ENCODE measurements at places on chromosomes 13 and 19. TPM values are rescaled to one million over a fixed set of nuclear protein-coding genes. Genes with fewer than 3 reads are reported as not detected.
A peak's percentile ranks its signal among the peaks of the same experiment; 100 is the strongest.

Gene CLEC17A
- not detected for total RNA-seq

Gene MAP2K2
- total RNA-seq, result 79.8 TPM

GRCh38 chr13:60933638-60934037, 482.0 kb downstream of the PCDH20 start:
- no peak for DNase-seq

GRCh38 chr13:38223089-38223488, 126.6 kb upstream of the UFM1 start:
- DNase-seq, result peak; percentile 3

DNA sequence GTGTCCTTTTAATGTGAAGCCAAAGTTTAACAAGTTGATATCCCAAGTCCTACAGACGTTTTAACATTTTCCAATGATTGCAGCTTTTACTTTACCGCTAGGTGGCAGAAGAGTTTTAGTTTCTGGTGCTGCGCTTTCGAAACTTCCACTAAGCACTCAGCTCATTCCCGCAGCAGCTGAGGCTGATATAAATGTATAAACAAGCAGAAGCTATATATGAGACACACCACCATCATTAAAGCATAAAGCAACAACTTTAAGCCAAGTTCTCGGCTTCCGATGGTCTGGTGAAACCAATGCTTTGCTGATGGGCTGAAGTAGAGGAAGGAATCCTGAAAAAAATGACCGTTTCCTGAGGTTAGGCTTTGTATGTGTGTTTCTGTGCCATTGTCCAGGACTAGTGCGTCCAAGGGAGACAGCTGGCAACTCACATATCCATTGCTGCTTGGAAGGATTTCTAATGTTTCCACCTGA, 753.9 kb downstream of the OLFM4 start:
- peak; percentile 49 for DNase-seq

Gene TLE6
- 1.5 TPM for total RNA-seq

DNA sequence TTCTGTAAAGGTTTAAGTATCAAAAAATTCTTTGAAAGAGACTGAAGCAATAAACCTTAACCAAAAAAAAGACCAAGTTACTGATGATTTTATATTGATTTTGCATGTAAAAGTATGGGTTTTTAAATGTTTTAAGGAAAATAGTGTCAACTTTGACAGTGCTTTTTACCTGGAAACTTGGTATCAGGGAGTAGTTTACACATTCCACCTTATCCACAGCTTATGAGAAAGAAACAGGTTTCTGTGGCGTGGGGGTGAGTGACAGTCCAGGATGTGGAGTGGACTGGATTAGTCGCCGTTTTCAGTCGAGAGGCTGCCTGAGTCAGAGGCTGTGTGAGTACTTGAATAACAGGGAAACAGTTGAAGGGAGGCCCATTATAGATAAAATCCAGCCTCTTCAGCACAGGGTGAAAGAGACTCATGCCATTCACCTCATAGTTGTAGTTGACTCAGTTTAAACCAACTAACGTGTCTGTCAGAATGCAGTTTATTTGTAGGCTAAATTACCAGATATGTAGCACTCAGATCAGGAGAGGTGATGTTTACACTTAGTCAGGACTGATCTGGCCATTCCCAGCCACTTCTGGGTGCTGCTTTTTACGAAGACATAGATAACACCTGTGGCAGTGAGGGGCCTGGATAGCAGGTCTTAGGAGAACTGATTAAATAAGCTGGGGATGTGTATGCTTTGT, 595 bp upstream of the GPR183 start:
- no peak for DNase-seq

Gene ADGRE3
- total RNA-seq, result not detected

All from H4 (cell line).